CD4-positive, alpha-beta memory T cell (primary cell): ENCODE measurements at places on chromosomes 5 and 9. TPM values are rescaled to one million over a fixed set of nuclear protein-coding genes. Genes with fewer than 3 reads are reported as not detected.

Gene SLC1A3
- 1.3 TPM for total RNA-seq

- H3K27ac ChIP-seq = no peak overlapping the region
- DNase-seq = no peak
- no peaks in the 10 kb centered on the region for H3K27me3 ChIP-seq
- no peaks in the 10 kb centered on the region for H3K4me1 ChIP-seq
Observed at GRCh38 chr9:26301659-26302058, 590.9 kb downstream of the CAAP1 start.

GRCh38 chr5:35359859-35360258 lies 129.6 kb upstream of the PRLR start:
- DNase-seq = no peak
- H3K4me3 ChIP-seq = no peak overlapping the region
- H3K27ac ChIP-seq = no peak overlapping the region
- no peaks in the 10 kb centered on the region for H3K4me1 ChIP-seq

Gene NUTM2G
- total RNA-seq = not detected

Gene PCDHAC1
- not detected for total RNA-seq

- no peak overlapping the region for H3K4me3 ChIP-seq
- no peaks in the 10 kb centered on the region for H3K27me3 ChIP-seq
- no peaks in the 10 kb centered on the region for H3K36me3 ChIP-seq
Observed at GRCh38 chr5:16552666-16553343, 64.0 kb downstream of the RETREG1 start.

DNA sequence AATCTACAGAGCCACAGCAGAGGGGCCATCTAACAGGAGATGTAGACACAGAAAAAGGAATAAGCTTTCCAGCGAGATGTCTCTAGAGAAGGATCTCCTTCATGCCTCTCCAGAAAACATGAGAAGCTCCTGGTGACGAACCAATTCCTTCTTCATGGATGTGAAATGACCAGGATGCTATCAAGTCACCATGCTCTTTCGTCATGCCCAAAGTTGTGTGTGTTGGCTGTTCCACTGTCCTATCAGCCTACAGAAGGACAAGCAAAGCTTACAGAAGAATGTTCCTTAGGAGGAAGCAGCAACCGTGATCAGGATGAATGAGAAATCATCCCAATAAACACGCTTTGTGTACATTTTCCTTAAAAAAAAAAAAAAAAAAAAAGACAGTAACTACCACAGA lies 54.4 kb downstream of the ALDH7A1 start:
- H3K27ac ChIP-seq = no peak overlapping the region
- DNase-seq = no peak
- H3K4me3 ChIP-seq = no peak overlapping the region
- H3K4me1 ChIP-seq = no peaks in the 10 kb centered on the region
- no peaks in the 10 kb centered on the region for H3K36me3 ChIP-seq
